Kidney (tissue), 22 donors: ENCODE measurements at places on chromosomes 5 and 9. TPM values are rescaled to one million over a fixed set of nuclear protein-coding genes. Genes with fewer than 3 reads are reported as not detected.

DNA sequence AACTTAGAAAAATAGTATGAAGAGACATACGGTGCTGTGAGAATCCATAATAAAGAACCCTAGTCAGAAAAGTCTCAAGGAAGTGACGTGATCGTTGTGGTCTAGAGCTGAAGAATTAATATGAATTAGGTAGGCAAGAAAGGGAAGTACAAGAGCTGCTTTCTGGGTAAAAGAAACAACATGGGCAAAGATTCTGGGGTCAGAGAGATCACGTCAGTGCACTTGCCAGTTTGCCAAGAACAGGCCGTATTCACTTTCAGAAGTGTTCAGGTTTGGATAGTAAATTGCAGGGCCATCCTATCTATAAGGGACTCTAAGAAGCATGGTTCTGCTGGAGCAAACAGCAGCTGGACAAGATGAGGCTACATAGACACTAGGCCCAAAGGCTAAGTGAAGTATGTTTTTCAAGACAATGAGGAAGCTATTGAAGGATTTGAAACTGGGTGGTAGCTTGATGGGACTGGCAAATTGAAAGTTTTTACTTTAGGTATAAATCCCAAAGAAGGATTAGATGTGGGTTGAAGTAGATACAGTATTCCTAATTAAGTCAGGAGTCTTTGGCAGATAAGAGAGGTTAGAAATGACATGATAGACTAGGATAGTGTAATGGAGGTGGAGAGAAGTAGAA lies 4.8 kb upstream of the CHD1 start:
- DNase-seq, result no peak

Gene RGS14
- polyA plus RNA-seq, result 56.3 TPM

DNA sequence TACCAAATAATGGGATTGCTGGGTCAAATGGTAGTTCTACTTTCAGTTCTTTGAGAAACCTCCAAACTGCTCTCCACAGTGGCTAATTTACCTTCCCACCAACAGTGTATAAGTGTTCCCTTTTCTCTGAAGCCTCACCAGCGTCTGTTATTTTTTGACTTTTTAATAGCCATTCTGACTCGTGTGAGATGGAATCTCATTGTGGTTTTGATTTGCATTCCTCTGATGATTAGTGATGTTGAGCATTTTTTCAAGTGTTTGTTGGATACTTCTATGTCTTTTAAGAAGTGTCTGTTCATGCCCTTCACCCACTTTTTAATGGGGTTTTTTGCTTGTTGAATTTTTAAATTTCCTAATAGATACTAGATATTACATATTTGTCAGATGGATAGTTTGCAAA lies 28.4 kb upstream of the SUSD1 start:
- DNase-seq, result no peak

- no peak for DNase-seq
Measured at GRCh38 chr5:172546196-172546595, 91.9 kb upstream of the SH3PXD2B start.

GRCh38 chr9:35658968-35659220 lies 802 bp downstream of the CCDC107 start:
- no peak for DNase-seq

DNA sequence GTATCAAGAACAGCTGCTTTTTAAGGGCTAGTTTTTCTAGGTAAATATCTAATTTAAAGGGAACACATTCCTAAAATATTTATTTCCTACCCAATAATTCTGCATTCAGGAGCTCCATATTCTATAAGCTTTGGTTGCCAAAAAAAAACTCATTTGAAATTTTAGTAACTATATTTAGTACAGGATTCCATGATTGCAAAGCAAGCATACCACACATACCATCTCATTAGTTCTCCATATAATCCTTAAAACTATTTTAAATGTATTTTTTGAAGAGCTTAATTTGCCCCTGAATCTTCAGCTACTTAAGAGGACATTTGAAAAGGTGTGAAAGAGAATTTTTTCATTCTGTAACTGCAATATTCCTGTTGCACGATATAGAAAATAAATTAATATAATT lies 877.0 kb downstream of the NR2F1-AS1 start:
- DNase-seq, result no peak

Gene INSL4
- polyA plus RNA-seq, result not detected

- DNase-seq, result no peak
Measured at GRCh38 chr5:57410374-57411320, 72.0 kb downstream of the ACTBL2 start.

GRCh38 chr5:160438316-160439204 lies 16.9 kb downstream of the PTTG1 start:
- peak; percentile 81 for DNase-seq

DNA sequence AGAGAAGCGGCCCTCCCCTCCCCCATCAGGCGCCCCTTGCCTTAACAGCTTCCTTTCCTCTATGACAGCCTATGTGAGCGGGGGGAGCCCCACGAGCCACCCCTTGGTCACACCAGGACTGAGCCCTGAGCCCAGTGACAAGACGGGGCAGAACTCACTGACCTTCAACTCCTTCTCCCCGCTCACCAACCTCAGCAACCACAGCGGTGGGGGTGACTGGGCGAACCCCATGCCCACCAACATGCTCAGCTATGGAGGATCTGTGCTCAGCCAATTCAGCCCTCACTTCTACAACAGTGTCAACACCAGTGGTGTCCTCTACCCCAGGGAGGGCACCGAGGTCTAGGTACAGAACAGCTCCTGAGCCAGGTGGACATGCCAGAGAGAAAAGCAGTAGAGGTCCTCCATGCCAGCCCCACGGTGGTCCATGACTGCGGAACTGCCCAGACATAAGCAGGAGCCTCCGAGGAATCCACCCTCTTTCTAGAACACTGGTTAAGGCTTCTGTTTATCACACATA lies 2.6 kb downstream of the FOXI1 start:
- no peak for DNase-seq

GRCh38 chr9:120902569-120903535 lies 23.7 kb downstream of the TRAF1 start:
- no peak for DNase-seq

GRCh38 chr5:180205916-180206315 lies 3.1 kb downstream of the RASGEF1C start:
- DNase-seq, result no peak

DNA sequence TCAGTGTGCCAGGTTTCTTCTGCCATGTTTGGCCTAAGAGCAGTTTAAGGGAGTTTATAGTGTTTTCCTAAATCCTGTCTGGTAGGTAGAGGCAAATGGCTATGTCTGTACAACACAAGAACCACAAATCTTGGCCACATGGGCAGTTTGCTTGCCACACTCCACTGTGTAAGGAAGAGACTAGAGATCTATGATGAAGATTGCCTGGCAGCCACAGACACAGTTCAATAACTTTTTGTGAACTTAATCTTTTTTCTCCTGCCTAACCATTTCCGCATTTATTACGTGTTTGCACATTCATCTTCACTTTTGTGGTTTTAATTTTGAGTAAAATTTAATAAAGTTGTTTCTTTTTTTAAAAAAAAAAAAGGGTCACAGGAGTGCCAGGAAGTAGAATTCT lies 5.8 kb downstream of the MFAP3 start:
- DNase-seq, result no peak

DNA sequence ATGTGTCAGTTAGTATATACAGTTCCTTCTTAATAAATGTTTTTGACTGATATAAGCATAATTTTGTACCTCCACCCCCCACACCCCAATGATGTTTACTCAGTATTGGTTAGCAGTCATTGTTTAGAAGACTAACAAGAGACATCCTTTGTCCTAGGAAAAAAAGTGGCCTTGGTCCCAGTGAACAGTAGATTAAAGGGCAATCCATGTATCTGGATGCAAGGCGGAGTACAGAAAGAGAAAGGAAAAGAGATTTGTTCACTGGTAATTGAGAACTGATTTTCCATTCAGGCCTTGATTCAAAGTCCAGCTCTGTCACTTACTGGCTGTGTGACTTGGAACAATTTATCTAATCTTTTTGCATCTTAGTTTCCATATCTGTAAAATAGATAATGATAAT lies 4.6 kb downstream of the RALGPS1 start:
- DNase-seq, result no peak

DNA sequence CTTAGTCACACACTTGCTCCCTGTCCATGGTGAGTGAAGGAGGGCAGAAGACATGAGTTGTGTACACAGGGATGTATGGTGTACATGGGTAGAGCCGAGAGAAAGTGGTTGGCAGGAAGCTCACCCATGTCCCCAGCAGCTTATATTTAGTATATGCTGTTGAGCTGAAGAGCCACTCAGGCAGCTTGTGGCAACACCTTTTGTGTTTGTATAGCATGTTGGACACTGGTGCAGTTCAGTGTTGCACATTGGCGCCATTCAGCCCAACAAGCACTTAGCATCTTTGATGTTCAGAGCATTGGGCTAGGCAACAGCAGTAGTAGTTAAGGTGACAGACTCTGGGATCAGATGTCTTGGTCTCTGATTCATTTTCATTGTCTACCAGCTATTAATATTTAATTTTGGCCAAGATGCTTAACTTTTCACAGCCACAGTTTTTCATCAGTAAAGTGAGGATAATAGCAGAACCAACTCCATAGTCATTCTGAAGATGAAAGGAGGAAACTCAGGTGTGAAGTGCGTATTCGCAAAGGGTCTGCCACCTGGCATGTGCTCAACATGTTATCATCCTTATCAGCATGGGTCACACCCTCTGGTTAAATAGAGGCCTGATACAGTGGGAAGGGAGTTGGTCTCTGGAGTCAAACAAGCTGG lies 184.8 kb downstream of the NR3C1 start:
- DNase-seq, result no peak

- DNase-seq, result no peak
Measured at GRCh38 chr9:136324501-136325300, 2.6 kb upstream of the GPSM1 start.

DNA sequence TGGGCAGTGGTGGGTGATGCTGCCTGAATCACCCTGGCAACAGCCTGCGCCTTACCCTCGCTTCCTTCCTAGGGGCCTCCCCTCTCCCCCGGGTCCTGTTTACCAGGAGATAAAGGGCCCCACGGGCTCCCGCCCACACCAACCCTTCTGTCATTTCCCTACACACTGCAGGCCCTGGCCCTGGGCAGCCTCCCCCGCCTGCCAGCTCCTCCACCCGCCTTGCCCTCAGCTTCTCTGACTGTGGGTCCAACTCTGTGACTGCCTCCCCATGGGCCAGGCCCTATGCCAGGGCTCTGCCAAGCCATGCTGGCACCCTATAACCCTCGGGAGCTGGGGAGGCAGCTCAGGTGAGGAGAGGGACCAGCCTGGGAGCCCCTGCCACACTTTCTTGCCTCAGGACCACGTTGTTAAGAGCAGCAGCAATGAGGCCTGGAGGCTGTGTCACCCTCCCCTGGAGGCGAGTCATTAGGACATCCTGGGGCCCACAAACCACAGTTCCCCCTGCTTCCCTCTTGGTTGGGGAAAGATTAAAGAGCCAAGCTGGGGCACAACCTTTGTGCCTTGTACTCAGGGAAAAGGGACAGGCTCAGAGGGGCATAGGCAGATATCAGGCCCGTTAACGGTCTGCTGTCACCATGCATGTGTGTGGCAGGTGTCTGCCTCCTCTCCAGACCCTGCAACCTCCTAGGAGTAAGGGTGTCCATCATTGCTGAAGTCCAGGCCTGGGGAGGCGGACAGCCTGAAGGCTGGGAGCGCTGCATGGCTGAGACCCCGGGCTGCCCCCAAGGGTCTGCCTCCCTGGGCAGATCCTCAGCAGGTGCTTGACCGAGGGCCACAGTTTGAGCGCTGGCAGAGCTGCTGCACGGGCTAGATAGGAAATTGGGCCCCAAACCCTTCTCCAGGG lies 2.8 kb downstream of the MGAT4B start:
- DNase-seq, result peak; percentile 68

Gene PCDHGA11
- 0.37 TPM for polyA plus RNA-seq

- DNase-seq, result no peak
Measured at GRCh38 chr5:52996979-52997378, 7.8 kb downstream of the ITGA2 start.

Gene GABRA6
- not detected for polyA plus RNA-seq

DNA sequence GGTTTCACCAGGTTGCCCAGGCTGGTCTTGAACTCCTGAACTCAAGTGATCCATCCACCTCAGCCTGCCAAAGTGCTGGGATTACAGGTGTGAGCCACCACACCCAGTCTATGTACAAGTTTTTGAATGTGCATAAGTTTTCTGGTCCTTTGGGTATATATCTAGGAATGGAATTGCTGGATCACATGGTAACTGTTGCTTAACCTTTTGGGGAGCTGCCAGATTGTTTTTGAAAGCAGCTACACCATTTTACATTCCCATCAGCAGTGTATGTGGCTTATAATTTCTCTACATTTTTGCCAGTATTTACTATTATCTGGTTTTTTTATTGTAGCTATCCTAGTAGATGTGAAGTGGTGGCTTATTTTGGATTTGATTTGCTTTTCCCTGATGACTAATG lies 8.9 kb upstream of the LNPEP start:
- no peak for DNase-seq
